ENCODE measurements at places on chromosomes 7 and 10. TPM values are rescaled to one million over a fixed set of nuclear protein-coding genes. Genes with fewer than 3 reads are reported as not detected.

TNRC18 gene
- 69.4 TPM for total RNA-seq

OPN4 gene
- total RNA-seq, result not detected

EVX1 gene
- total RNA-seq, result 0.13 TPM

DNA sequence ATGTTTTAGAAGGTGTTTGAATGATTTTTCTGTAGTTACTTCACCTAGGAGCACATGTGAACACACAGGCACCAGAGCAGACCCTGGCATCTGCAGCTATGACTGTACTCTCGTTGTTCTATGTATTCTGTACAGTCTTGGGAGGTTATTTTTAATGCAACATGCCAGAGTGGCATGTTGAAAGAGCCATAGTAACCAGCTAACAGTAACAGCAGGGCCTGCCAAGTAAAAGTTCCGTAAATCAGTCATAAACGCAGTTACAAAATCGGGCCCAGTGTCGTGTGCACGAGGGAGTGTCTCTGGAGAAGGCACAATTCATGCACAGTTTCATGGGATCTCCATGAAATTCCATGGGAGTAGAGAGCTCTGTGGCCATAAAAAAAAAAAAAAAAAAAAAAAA is 108.3 kb upstream of the CDK6 start:
- DNase-seq, result no peak

DNA sequence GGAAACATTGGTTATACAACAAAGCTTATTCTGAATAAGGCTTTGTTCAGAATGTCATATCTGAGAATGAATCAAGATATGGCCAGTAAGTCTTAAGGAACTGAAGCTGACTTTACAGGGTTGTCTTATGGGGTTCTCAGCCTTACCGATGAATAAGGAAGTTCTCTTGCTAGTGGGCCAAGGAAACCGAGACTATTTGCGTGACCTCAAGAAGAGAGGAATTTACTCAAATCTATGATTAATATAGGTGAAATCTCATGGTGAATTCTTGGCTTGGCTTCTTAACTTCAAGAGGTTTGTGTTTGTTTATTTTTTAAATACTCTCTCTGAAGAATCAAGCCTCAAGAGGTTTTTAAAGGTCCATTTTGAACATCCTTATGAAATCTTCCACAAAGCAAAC is 4.7 kb upstream of the MRLN start:
- DNase-seq, result no peak

- no peak for DNase-seq
These were observed 36.3 kb downstream of the WDR11 start for GRCh38 chr10:120887482-120887881.

GRCh38 chr7:129225931-129226572 is 1.2 kb downstream of the AHCYL2 start:
- no peak for DNase-seq

- DNase-seq, result no peak
These were observed 99.6 kb downstream of the PRPF18 start for GRCh38 chr10:13686331-13686752.

GRCh38 chr7:101457001-101457750 is 94.5 kb downstream of the COL26A1 start:
- no peak for DNase-seq

DNA sequence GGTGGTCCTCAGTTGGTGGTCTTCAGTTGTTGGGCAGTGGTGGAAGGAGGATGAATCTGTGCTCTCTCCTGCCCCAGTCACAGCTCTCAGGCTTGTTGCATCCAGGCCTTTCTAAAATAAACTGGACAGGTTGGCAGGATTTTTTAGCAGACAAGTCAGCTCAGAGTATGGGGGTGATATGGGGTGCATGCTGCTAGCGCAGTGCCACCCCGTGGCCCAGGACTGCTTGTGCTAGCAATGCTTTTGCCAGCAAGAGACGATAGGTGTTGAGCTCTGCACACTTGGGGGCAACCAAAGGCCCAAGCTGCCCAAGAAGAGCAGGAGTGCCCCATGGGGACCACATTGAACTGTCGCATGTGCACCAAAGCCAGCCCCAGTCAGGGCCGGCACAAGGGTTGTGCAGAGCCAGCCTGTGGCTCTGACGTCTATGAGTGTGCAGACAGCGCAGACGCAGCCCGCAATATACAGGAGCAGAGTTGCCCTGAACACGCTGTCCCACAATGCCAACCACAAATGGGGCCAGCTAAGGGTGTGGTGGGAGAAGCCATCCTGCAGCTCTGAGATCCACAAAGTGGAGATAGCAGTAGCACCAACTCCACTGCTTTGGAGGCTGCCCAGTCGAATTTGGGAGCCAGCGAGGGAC is 49.8 kb upstream of the PDSS1 start:
- DNase-seq, result no peak

DNA sequence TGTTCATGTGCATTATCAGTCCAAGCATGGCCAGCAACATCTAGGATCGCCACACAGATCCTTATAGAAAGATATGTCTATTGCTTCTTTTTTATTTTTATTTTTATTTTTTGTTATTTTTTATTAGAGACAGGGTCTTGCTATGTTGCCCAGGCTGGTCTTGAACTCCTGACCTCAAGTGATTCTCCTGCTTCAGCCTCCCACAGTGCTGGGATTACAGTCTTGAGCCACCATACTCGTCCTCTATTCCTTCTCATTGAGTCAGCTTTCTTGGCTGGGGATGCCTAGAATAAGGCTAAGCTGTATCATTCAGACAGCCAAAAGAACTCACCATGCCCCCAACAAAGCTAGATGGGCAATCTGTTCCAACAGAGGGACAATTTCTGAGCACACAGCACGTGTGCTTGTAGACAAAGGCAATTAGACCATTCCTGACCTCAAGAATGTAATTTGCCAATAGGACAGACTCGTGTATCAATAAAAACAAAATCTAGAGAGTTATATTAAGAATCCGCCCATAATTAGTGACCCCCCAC is 264.0 kb upstream of the NEBL start:
- no peak for DNase-seq

DNA sequence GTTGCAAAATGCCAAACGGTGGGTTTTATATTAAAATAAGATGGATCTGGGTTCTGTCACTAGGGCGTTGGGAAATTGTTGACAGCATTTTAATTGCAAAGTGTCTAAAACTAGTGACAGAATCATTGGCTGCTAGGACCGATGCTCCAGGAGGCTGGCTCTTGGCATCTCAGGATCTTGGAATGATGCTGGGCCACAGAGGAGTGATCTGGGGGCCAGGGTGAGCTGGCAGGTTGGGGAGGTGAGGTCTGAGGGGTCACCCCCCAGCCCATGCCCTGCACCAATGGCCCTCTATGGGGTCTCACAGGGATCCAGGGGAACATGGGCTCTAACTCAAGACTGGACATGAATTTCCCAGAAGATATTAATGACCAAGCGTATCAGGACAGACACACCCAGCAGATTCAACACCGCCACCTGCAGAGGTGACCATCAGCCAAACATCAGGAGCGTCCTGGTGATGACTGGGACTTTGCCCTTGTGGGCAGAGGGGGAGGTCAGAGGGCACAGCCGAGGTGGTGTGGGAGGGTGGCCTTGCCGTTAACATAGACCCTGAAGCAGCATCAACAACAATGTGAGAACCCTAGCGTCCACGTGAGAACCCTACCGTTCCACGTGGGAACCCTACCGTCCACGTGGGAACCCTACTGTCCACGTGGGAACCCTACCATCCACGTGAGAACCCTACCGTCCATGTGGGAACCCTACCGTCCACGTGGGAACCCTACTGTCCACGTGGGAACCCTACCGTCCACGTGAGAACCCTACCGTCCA is 89.0 kb upstream of the PPP2R2D start:
- DNase-seq, result no peak

DNA sequence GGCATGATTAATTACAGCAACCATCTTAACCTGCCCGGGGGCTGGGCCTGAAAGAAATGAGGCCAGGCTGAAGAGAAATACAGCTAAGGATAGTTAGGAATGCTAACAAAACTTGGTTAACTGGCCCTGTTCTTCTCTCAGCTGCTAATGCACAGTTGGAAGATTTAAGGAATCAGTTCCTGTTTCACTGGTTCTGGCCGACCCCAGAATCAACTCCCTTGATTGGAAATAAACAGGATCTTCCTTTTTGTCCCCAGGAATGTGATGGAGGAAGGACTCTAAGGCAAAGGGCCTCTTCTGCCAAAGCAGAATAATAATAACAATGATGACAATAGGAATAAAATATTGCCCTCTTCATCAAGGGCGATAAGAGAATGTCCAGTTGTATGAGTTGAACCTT is 3.5 kb upstream of the LRMDA start:
- DNase-seq, result no peak

DNA sequence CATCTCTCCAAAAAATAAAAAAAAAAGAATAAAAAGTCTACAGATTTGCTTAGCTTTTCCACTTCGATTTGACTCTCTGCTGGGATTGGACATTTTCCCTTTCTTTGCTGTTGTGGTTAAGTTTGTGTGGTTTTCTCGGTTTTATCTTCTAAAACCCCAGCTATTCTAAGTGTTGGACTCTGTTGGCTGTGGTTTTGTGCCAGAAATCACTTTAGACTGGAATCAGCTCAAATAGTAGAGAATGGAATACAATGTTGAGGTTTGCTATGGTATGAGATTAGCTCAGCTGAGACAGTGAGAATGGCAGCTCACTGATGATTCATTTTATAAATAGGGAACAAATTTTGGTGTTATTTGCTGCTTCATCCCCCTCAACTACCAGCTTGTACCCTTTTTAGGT is 116.0 kb downstream of the BUB3 start:
- DNase-seq, result no peak

DNA sequence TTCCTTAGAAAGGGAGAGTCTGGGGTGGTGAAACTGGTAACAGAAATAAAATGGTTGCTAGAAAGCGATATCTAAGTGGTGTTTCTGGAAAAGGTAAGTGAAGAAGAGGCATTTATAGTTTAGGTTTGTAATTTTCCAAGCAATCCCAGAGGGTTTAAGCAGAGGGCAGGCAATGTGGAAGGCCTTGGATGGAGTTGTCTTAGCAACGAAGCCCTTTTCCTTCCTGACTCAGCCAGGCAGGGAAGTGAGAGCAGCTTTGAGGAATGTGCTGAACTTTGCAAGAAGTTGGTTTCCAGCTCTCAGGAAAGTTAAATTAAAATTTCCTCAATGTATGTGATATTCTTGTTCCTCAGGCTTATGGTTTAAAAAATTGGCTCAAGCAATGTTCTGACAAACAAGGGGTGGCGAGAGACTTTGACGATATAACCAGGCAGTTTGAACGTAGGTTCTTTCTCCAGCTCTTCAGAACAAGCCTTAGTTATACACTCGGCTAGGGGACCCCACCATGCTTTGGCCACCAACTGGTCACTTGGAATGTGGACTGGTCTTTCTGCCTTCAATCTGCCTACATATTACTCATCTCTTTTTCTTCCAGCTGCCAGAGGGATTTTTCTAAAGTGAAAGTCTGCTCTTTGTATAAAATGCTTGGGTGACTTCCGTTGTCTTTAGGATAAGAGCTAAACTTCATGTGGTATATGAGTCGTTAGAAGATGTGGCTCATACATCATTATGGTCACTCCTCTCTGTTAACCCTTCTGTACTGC is 66.9 kb upstream of the SLC25A13 start:
- no peak for DNase-seq

DNA sequence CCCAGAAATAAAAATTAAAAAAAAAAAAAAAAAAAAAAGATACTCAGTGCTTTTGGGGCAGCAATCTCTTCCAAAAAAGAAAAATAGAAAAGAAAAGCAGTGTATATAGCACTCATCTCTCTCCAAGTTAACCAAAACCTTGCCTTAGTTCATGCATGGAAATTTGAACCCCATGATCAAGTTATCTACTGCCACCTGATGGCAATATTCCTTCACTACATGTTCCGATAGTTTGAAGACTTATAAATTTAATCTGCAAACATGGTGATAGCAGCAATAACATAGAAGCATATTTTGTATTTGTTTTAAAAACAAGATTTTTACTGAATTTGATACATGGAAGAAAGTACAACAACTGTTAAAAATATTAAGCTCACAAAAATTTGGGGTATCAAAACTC is 48.6 kb upstream of the SLIT1 start:
- no peak for DNase-seq

DNA sequence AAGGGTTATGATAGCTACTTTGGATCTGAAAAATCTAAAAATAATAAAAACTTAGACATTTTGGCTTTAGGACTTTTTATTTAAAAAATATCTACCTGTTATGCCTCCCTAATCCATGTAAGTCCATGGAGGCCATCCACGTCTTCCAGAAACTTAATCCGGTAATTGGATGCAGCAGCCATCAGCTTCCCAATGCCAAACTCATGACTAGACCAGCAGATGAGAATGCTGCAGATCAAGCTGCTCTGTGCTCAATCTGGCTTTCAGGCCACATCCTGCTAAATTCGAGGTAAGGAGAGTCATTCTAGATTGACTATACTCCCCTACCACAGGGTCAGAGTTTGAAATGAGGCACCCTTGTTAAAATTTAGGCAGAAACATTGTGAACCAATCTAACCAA is 168.5 kb upstream of the TCERG1L start:
- no peak for DNase-seq

DNA sequence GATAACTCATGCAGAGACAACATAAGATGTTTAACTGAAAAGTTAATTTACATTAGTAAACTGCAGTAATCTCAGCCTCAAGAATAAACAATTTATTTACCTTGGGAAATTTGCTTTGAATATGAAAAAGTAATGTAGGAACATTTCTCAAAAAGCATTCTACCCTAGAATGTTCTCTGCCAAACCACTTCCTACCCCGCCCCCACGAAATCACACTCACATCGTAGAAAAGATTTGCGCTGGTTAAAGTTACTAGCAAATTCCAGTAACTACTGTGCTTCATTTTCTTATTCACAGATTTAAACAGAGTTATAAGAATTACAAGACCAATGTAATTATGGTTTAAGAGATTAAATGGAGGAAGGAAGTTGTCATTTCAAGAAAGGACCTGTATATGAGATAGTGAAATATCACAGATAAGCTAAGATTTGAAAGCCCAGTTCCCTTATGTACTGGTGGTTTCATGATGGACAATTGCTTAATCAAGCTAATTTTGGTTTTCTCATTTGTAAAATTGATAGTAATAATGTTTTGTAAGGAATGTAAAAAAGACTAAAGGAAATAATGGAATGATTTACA is 175.4 kb downstream of the GNAI1 start:
- no peak for DNase-seq

DNA sequence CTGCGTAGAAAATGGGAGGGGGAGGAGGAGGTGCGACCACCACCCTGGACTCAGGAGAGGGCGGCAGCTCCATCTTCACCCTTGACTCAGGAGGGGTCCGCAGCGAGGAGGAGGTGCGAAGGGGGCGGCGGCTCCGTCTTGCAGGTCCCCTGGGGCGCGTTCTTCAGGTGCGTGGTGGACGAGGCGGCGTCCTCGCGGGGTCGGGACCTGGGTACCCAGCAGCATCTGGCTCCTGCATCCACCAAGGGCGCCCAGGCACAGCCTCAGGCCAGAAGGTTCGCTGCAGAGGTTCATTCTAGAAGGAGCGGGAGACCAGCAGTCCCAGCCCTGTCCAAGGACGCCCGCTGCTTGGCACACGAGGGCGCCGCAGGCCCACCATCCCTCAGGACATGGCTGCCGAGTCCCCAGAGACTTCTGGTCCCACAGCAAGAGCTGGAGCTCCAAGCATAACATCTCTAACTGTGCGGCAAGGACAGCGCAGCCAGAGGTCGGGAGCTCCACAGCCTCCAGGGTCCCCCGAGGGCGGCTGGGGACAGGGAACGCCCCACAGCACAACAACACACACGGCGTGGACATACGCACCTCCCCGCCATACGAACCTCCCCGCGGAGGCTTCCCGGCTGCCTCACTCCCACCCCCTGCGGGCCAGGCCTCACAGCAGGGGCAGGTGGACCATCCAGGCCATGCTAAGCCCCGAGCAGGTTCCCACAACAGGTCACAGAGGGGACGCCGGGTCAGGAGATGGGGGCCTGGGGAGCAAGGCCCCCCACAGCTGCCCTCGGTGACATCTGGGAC is 16.8 kb upstream of the DPYSL4 start:
- no peak for DNase-seq
